ENCODE measurements at places on chromosomes 2 and 18.
A peak's percentile ranks its signal among the peaks of the same experiment; 100 is the strongest.

DNA sequence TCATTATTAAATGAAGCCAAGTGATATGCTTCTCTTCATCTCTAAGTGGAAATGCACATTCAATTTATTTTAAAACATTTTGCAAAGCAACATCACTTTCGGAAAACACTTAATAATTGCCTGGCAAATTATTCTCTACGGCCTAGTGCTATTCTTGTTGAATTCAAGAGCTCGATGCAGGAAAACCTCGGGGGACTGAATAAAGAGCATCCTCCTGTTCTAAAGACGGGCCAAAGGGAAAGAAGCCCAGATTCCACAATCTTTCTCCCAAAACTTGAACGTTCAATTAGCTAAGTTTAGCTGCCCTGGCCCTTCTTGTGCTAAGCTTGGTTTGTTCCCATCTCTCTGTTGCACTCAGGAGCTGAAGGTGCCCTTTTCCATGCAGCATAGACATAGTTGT is 23.2 kb upstream of the SEH1L start:
- DNase-seq = no peak

DNA sequence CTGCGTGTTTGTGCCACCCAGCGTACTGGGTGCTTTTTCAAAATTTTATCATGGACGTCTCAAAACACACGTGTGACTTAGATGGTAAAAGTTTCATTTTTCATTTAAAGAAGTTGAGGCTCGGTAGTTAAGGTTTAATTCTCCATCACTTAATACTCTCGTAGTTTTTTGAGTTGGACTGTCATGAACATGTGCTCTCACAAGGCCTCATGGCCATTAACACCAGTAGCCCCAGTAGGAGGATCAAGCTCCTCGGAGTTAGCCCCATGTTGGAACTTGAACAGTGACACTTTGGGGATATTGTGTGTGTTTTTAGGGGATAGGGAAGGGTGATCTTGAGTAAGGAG is 15.3 kb downstream of the NMUR1 start:
- DNase-seq = no peak

DNA sequence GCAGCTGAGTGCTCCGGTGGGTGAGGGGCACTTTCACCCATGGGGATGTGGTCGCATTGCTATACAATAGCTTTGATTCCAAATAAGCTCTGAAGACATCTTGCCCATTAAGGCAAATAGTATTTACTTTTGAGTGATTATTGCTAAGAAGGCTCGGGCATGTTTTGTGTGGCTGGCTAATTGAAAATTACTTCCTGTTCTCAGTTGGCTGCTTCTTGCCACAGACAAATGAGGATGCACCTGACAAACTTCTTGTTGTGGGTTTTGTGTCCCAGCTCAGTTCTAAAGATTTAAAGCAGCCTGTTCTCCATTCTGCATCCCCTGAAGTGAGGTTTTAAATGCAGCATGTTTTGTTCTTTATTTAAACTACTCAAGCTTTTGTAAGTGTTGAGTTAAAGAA is 88.3 kb downstream of the KCNS3 start:
- DNase-seq = no peak

DNA sequence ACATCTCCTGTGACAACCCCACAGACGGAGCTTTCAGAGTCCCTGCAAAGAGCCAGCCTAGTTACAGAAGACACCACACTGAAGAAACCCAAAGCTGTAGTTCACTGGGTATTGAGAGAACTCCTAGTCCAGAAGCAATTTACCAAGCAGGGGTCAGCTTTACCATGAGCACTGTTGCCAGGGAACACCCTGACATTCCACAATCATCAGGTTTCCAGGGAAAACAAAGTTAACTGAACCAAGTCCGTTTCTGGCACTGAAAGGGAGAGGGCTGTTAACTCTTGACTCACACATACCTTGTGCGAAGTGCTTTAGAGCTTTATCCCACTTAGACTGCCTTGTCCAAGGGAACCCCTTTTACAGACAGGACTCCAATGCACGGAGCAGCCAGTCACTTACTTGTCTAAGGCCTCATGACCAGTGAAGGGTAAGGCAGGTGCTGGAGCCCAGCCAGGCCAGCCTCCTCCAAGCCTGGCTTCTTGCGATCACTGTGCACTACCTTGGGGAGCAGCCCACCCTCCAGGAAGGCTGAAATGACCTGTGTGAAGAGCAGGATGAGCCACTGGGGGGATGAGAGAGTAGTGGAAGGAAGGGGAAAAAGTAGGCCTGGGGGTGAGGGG is 53.9 kb downstream of the REEP1 start:
- DNase-seq = no peak

- DNase-seq = no peak
Measured at GRCh38 chr2:70886541-70886987, 49.1 kb upstream of the ATP6V1B1 start.

DNA sequence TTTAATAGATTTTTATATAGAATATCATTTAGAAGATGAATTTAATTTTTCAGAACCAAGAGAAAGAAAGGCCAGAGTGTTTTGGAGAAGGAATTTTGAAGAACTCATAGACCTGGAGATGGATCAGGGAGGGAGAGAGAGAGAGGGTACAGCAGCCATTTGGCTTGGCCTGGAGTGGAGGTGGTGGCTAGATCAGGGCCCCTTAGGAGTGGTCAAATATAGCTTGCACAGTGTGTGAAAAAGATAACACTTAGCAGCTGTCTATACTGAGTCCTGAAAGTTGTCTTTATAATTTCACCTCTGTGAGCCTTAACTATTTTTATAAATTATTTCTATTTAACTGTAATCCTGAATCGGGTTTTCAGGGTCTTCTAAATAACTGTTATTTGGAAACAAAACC is 38.8 kb upstream of the ACYP2 start:
- no peak for DNase-seq

GRCh38 chr2:68590702-68591101 is 52.7 kb upstream of the PROKR1 start:
- no peak for DNase-seq

GRCh38 chr2:202577250-202578183 is 57.3 kb upstream of the FAM117B start:
- no peak for DNase-seq

GRCh38 chr2:133919285-133919684 is 334.6 kb upstream of the MGAT5 start:
- no peak for DNase-seq

- no peak for DNase-seq
Measured at GRCh38 chr2:44937688-44938240, 3.7 kb upstream of the SIX3 start.

GRCh38 chr2:194545978-194546377 is 1111.0 kb upstream of the SLC39A10 start:
- no peak for DNase-seq

GRCh38 chr2:202423139-202423538 is 47.0 kb downstream of the BMPR2 start:
- no peak for DNase-seq

GRCh38 chr2:43224131-43224570 is 2.3 kb downstream of the ZFP36L2 start:
- DNase-seq = peak; percentile 54

DNA sequence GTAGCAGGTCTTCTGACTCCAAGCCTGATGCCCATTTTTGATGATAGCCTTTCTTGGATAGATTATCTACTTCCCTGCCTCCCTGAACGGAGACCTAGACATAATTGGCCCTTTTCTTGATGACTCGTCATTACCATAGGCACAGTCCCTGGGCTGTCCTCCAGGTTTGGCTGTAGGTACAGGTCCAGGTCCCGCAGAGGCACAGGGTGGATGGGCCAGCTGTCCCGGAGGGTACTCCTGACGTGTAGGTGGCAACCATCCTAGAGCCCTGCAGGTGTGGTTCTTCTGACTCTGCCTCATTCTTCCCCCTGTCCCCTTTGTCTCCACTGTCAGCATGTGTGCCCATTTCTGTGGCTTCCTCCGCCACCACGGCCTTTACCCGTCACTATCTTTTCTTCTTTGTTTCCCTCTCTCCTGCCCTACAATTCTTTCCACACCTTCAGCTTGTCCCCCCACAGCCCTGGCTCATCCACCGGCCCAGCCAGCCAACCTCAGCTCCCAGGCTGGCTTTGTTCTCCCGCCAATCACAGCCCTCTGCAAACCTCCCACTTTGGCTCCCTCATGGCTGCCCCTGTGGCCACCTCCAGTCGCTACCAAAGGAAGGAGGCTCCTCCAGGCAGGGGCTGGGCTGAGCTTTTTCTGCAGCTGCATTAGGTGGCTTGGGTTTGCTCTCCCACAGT is 102.8 kb downstream of the SMAD7 start:
- DNase-seq = no peak

DNA sequence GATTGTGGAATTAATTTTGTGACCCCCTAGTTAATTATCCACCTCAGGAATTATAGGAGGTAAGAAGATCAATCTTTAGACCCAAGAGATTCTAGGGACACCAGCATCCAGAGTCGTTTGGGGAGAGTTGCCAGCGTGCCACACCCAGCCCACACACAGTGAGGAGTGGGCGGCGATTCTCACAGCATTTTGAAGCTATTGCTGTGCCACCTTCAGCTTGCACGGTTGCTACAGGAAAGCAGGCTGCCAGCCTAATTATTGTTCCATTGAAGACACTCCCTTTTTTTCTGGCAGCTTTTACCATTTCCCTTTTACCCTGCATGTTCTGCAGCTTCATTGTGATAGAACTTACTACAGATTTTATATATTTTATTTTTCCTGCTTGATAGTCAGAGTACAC is 13.1 kb upstream of the MYL12A start:
- no peak for DNase-seq

DNA sequence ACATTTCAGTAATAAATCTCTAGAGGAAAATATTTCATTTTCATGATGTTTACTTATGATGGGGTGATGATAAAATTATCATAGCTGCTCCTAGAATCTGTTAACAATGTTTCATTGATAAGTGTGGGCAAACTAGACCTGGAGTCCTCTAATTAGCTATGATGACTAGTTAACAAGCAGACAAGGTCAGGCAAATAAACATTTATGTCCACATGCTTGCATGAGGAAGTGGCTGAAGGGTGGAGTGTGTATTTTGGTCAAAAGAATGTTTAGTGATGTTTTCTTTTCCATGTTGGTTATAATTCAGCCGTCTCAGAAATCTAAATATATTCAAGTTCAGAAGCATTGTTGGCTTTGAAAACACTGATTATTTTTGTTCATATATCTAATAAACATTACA is 99.9 kb upstream of the FN1 start:
- DNase-seq = no peak

Data from stimulated activated CD4-positive, alpha-beta T cell treated with anti-CD3 and anti-CD28 coated beads, Interleukin-15, amount 100 ng/mL, for 1 hour (primary cell).